ENCODE measurements at places on chromosomes 6 and 20.
A peak's percentile ranks its signal among the peaks of the same experiment; 100 is the strongest.

DNA sequence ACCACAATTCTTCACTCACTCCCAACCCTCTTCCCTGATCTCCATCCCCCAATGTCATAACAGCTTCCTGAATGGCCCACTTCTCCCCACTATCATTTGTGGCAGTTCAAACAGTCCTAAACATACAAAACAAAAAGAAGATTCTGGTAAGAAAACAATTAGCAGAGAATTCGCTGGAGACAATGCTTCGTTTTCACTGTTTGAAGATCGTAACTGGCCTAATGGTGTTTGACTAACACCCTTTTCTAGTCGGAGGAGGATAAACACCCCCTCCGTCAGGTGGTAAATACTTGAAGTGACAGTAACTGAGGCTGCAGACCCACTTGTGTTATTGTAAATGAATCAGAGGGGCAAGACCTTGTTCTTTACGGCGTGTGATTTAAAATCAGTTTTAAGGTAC lies 3.8 kb downstream of the EYA2 start:
- DNase-seq: no peak

GRCh38 chr20:36620917-36621316 lies 15.3 kb downstream of the RAB5IF start:
- no peak for DNase-seq

DNA sequence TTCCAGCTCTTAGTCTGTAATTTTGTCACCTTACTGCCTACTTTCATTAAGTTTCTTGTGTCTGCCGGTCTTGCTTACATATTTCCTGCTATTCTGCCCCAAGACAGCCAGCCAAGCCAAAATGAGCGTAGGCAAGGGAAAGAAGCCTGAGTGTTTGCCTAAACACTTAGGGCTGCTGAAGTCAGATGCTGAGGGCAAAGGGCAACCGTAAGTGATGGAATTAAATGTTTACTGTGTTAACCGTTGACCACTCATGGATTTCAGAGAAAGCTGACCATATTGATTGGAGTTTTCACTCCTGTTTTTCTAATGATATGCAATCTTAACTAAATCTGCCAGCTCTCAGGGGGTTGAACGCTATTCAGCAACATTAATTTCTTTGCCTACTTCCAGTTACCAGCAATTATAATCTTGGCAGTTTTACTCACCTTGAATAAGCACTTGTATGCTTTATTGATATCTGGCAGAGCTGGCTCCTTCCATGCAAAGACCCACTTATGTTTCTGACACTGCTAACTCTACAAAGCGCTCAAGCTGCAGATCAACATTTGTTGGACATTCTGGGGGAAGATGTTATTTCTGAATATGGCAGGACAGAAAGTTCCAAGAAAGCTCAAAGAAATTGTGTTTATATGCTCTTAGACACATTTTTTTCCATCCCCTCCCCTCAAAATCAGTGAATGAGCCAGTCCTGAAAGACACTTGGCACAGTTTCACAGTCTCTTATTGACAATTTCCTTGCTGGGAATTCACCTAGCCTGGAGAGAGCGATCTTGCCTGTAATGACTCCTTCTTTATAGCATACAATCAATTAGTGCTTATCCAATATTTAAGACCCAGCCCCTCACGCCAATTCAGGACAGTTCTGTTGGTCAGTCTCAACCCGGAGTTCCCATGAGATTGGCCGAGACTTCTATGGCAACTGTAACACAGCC lies 183.8 kb downstream of the PLCB1 start:
- DNase-seq: no peak

DNA sequence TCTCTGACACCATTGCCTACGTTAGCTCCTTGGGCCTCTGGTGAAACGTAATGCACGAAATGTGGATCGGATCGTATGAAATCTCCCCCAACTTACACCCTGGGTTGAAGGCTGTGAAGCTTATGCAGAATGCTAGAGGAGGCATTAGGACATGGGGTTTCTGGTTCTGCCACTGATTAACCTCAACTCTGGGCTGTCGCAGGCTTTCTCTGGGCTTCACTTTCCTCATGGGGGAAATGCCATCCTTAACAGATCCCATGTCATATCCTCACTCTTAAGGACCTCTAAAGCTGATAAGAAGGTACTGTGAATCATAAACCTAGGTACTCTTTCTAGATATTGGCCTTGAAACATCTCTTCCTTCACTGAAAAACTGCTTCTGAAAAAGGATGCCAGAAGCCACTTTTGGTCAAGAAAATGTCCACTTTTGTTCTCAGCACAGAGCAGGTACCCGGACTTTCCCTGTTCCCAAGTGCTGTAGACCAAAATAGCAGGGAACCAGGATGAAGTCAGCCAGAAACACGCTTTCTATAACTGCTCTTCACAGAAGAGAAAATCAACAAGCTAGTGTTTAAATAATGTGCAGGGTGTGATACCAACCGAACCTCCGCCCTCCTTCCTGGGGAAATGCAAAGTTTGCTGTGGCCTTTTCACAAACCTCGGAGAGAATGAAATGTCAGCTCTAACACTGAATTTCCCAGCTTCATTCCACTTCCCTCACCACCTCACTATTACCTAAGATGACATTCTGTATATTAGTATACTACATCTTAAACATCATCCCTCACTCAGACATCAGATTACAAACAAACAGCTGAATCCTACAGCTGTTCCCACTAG lies 118.9 kb downstream of the BACH2 start:
- DNase-seq: no peak

GRCh38 chr6:142846883-142847287 lies 98.1 kb downstream of the HIVEP2 start:
- DNase-seq: no peak

- no peak for DNase-seq
These were observed 78.5 kb upstream of the TRDN start for GRCh38 chr6:123715006-123715863.

DNA sequence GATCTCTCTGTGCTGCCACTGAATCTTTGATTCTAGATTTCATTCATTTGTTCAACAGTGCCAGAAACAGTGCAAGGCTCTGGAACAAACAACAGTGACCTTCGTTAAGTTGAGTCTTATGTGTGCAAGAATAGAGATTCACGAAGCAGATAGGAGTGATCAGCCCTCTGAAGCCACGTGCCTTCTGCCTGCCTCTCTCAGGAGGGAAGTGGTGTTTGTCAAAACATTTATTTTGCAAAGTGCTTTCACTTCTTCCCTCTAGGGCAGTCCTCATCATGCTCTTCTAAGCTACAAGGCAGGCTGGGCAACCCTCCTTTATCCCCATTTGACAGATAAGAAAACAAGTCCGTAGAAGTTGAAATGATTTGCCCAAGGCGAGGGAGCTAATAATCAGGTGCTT lies 204.3 kb downstream of the TFAP2C start:
- no peak for DNase-seq

DNA sequence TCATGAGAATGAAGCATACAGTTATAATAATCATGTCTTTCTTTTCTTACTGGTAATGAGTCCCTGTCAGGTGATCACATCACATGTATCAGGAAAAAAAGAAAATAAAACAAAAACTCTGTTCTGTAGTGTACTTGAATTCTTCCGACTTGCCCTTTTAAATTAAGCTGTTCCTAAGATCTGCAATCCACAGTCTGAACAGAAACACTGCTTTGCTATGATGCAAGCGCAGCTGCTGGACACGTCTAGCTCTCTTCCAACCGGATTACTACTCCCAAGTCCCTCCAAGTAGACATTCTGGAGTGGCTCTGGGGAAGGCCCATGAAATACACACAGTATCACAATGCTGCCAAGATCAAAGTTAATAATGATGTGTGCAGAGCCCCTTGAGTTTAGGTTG lies 83.7 kb downstream of the FYN start:
- no peak for DNase-seq

GRCh38 chr6:157092736-157093135 lies 230.6 kb downstream of the TMEM242 start:
- no peak for DNase-seq

GRCh38 chr20:6705926-6706548 lies 61.4 kb upstream of the BMP2 start:
- DNase-seq: no peak

DNA sequence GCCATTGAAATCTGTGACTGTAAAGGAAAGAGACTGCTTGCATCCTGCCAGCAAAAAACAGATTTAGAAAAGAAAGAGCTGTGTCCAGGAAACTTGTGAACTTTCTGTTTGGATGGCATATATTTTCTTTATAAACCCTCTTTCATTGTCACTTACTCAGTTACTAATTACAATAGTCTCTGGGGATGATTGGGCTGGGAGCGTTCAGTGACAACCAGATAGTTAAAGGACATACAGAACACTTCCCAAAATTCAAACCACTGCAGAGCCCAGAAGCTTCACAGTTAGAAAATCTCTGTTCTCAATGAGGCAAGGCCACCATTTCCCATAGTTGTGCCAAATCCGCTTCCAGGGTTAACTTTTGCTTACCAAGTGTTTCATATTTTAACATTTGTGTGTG lies 98.6 kb upstream of the TAB2 start:
- no peak for DNase-seq

GRCh38 chr20:25148181-25148981 lies 47.1 kb upstream of the ENTPD6 start:
- peak; percentile 30 for DNase-seq

DNA sequence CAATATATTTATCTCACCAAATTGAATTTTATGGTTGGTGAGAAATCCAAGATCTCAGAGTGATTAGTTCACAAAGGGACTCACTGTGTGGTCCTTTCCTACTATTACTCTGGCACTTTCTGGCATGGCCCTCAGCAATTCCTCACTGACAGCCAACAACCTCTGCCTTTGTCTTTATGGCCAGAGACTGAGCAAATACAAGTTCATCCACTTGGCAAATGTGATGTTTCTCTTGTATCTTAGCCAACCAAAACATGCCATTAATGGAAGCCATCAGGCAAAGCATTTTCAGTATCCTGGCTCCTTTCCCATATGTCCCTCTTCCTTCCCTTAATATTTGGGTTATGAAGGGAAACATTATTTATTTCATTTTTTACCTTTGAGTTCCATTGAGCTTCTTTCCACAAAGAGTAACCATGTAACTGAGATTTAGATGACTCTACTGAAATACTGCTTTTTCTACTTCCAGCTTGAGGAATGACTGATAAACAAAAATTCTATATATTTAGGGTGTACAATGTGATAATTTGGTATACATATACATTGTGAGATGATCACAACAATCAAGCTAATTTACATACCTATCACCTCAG lies 30.8 kb upstream of the SMLR1 start:
- no peak for DNase-seq

DNA sequence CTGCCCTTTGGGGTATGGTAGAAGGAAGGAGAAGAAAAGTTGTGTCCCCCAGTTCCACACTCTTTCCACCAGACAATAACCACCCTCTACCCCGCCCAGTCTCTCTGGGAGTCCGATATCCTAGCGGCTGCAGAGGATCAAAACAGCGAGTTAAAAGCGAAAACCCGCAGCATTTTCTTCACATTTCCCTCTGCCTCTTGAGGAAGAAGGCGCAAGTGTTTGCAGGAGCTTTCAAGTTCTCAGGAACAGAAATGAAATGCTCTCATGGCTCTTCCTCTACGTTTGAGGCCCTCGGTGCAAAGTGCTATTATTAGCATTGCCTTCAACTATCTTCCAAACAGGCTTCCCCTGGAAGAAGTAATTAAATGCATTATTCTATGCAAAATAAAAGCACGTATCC lies 52.2 kb upstream of the CCDC167 start:
- DNase-seq: no peak

GRCh38 chr20:36267605-36268381 lies 31.5 kb downstream of the AAR2 start:
- DNase-seq: no peak

DNA sequence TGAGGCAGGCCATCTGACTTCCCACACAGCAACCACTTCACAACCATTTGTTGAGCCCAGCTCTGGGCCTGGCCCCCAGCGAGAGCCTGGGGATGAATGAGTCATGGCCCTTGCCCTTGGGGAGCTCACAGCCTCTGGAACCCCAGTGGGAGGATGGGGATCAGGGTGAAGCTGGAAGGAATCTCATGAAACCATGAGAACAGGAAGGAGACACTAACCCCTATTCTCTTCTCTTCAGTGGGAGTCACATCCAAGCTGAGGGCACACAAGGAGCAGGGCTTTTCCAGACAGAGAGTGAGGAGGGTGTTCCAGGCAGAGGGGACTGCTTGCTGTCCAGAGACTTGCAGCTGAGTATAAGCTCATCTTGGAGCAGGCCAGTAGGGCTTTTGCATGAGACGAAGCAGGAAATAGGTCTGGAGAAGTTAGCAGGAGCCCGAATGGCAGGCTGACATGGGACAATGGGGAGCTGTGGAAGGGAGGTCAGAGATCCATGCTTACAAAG lies 7.5 kb downstream of the FOXS1 start:
- no peak for DNase-seq

- no peak for DNase-seq
These were observed 169.4 kb upstream of the TAB2 start for GRCh38 chr6:149147938-149148718.

GRCh38 chr6:38404355-38404754 lies 235.4 kb downstream of the BTBD9 start:
- no peak for DNase-seq

GRCh38 chr6:503610-504362 lies 112.2 kb downstream of the IRF4 start:
- DNase-seq: no peak

DNA sequence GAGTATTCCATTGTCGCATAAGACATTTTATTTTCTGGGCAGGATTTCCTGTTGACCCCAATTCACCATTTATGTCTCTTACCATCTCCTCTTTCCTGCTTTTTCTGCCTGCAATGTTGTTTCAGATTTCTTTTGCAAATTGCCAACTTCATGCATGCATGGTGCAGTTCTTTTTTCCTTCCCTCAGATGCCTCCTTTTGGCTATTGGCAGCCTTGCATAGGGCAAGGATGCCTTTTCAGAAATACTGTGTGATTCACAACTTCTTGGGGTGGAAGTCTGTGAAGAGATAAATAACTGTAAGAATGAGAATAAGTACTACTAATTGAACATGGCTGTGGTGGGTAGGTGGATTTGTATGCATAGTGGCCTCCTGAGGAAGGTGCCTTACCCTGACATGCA lies 116.7 kb downstream of the SOX4 start:
- no peak for DNase-seq

GRCh38 chr20:4151991-4152695 lies 136.8 kb upstream of the RNF24 start:
- no peak for DNase-seq

- DNase-seq: no peak
These were observed 434.3 kb downstream of the TBC1D32 start for GRCh38 chr6:120899932-120900331.

GRCh38 chr20:56420940-56421688 lies 9.1 kb downstream of the CASS4 start:
- DNase-seq: no peak

Data from colonic mucosa (tissue), 4 donors.